ENCODE measurements at places on chromosomes 2 and 18.
A peak's percentile ranks its signal among the peaks of the same experiment; 100 is the strongest.

- no peak overlapping the region for H3K27ac ChIP-seq
- no peaks in the 10 kb centered on the region for H3K4me1 ChIP-seq
- no peaks in the 10 kb centered on the region for H3K36me3 ChIP-seq
- DNase-seq = no peak
Observed at GRCh38 chr2:15222856-15223255, 338.3 kb downstream of the NBAS start.

DNA sequence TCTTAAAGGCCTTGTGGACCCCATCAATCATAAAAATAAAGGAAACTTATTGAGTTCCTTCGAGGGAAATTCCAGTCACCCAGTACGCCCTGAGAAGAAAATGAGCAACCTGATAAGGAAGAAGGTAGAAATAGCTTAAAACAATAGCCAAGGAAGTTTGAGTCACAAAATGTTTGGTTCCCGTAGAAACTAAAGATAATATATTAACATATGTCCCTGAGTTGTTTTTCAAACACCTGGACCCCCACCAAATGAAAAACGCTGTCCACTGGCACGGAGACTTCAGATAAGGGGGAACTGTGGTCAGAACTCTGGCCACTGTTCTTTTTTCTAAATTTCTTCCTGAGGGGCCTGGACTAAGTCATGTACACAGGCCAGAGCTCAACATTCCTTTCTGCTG, 669.1 kb downstream of the ADCYAP1 start:
- DNase-seq = no peak
- no peaks in the 10 kb centered on the region for H3K4me1 ChIP-seq
- no peaks in the 10 kb centered on the region for H3K36me3 ChIP-seq

DNA sequence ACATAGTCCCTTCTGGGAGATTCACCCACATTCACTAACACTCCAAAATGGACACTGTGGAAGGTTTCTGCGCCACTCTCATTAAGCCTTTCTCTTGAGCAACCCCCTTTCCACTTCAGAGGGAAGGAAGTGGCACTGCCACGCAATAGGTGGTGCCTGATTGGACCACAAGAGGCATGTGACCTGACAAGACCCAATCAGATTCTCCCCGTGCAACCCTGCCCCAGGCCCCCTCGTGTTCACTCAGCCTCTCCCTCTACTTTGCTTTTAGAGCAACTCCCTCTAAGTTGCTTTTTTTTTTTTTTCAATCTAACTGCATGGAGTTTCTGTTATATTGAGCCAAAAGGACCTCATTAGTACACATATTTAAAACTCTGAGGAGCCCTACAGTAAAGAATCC, 158.0 kb downstream of the EN1 start:
- H3K27me3 ChIP-seq = no peaks in the 10 kb centered on the region
- H3K4me3 ChIP-seq = no peak overlapping the region
- H3K36me3 ChIP-seq = no peaks in the 10 kb centered on the region
- DNase-seq = no peak

DNA sequence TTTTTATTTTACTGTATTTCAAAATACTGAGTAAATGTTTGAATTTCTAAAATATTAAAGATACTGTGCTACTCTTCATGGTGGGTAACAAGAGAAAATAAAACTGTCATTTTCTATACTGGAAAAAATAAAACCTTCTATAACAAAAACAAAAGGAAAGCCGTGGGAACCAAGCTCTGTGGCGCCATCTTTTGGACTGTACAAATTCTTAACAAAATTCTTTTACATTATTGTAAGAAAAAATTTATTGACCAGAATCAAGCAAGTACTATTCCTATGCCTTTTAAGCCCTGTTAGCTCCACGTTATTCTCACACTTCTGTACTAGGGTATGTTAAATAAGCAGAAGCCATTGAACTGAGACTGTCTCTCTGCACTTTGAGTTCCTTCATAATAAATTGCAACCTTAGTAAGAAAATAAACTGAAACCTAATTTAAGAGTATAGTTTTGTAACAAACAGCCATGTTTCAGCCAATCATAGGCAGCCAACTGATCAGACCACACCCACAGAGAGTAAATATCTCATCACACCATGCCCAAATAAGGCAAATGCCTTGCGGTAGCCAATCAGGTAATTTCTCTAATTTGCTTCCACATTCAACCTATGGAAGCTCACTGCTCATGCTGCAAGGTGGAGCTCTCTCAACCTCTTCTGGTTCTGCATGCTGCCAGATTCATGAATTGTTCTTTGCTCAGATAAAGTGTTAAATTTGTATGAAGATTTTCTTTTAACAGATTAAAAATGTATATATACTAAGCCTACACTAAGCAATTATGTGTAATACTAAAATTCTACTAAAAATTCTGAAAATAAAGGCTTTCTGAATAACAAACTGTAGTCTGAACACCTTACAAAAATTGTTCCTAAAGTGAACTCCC, 42.2 kb downstream of the HIBCH start:
- no peak overlapping the region for H3K4me3 ChIP-seq
- H3K4me1 ChIP-seq = no peaks in the 10 kb centered on the region
- H3K36me3 ChIP-seq = no peaks in the 10 kb centered on the region
- no peaks in the 10 kb centered on the region for H3K27me3 ChIP-seq

- H3K27me3 ChIP-seq = no peaks in the 10 kb centered on the region
- no peaks in the 10 kb centered on the region for H3K36me3 ChIP-seq
- H3K4me3 ChIP-seq = peak overlapping the region; percentile 79
- H3K4me1 ChIP-seq = no peaks in the 10 kb centered on the region
- H3K27ac ChIP-seq = peak overlapping the region; percentile 97
Observed at GRCh38 chr2:164840930-164841718, 499 bp downstream of the COBLL1 start.
